ENCODE measurements at places on chromosomes 12 and 14.

DNA sequence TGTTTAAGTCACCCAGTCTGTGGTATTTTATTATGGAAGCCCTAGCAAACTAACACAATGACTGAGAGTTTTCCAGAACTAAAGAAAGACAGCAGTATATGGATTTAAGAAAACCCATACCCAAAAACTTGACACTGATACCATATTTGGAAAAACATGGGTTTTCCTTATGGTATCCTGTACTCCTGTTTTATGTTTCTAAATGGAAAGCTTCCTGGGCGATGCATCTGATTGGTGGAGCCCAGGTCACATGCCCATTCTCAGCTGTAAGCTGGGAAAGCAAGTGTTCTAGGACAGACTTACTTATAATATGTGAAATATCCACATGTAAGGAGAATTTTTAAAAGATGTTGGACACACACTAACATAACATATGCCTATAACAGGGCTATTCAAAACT is 4.5 kb upstream of the RNASE4 start:
- no peak for DNase-seq

DNA sequence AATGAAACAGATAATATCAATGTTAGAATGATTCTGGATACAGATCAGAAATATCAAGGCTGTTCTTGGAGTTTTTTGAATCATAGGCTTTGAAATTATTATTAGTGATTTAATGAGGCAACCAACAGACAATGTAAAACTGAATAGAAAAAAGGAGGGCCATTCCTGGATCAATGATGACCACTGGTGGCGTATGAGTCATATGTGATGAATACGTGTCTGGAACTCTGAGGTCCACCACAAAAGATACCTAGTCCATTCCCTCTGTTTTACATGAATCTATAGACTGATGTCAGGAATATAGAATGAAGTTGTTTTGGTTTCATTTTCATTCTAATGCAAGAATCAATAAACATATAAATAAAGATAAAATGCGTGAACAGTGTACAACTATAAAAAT is 78.3 kb upstream of the RTL1 start:
- no peak for DNase-seq

DNA sequence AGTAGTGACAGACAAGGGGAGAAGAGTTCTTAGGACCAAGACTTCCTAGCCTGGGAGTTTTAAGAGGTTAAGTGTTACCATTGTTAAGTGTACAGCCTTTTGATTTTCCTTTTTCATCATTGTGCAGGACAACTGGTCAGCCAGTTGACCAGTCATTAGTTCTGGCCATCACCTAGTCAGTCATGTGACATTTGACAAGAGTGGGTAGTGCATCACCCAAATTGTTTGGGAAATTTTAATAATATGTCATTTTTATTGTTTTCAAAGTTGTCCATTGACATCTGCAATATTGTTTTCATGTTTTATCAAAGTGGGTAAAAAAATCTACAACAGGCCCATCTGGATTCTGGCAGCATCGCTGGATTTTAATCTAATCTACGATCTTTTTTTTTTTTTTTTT is 15.5 kb downstream of the SINHCAF start:
- no peak for DNase-seq

DNA sequence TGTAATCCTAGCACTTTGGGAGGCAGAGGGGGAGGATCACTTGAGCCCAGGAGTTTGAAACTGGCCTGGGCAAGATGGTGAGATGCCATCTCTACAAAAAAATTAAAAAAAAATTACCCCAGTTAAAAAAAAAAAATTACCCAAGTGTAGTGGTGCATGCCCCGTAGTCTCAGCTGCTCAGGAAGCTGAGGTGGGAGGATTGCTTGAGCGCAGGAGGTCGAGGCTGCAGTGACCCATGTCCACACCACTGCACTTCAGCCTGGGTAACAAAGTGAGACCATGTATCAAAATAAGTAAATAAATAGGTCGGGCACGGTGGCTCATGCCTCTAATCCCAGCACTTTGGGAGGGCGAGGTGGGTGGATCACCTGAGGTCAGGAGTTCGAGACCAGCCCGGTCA is 128.8 kb downstream of the VRK1 start:
- DNase-seq: no peak

DNA sequence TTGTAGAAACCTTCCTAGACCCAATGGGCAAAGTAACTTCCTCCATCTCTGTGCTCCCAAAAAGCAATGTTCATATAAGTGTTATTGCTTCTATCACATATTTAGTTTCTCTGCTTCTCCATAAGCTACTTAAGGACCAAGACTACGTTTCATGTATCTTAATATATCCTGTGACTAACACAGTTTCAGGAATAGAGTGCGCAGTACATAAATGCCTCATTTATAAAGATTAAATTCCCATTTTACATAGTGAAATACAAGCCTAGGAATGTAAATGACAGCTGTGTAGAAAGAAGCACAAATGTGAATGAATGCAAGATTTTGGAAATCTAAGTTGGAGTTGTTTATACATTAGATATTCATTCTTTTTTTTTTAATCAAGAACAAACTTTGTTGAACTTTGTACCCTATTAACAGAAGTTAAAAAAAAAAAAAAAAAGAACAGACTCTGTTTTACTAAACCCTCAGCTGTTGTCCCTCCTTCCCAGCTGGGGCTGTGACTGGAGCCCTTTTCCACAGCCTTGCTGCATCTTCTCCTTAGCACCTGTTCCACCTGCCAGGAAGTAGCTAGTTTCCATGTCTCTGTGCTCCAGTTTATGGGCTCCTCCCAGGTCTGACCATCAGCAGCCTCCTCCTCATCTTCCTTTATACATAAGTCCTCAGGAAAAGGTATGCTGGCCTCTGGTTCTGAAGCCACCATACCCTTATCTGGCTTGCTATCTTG is 7.0 kb upstream of the METTL17 start:
- DNase-seq: no peak

GRCh38 chr14:76100236-76100635 is 51.5 kb upstream of the GPATCH2L start:
- no peak for DNase-seq

DNA sequence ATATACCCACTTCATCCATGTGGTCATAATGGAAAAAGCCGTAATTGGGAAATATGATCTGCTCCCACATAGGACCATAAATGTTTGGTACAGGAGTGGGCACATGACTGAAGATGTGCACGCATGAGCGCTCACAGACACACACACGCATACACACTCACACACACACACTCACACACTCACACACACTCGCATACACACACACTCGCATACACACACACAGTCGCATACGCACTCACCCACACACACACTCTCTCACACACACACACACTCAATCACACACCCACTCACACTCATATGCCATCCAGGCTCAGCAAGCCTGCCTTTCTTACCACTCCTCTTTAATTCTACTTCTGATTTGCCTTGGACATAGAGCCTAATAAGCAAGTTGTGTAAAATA is 45.6 kb upstream of the EGLN3 start:
- no peak for DNase-seq

Measured in left renal pelvis (tissue), 4 donors.